Stimulated activated CD4-positive, alpha-beta T cell treated with anti-CD3 and anti-CD28 coated beads, Interleukin-12 subunit alpha, Interleukin-12 subunit beta, amount 100 ng/mL, for 24 hours (primary cell): ENCODE measurements at places on chromosomes 16 and 17.

GRCh38 chr17:1029922-1030644 is 33.2 kb downstream of the TIMM22 start:
- DNase-seq: no peak

DNA sequence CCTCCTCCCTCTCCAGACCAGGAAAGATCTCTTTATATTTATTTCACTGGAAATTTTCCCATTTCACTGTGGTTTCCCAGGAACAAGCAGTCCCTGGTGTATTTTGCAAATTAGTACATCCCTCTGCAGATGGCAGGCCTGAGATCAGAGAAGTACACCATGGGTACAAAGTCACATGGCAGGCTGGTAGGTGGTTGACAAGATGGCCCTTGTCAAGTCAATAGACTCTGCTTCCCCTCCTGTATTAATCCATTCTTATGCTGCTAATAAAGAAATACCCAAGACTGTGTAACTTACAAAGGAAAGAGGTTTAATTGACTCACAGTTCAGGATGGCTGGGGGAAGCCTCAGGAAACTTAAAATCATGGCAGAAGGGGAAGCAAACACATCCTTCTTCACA is 51.6 kb upstream of the KSR1 start:
- DNase-seq: no peak

- DNase-seq: no peak
These were observed 108.5 kb downstream of the COPRS start for GRCh38 chr17:31750578-31750977.

DNA sequence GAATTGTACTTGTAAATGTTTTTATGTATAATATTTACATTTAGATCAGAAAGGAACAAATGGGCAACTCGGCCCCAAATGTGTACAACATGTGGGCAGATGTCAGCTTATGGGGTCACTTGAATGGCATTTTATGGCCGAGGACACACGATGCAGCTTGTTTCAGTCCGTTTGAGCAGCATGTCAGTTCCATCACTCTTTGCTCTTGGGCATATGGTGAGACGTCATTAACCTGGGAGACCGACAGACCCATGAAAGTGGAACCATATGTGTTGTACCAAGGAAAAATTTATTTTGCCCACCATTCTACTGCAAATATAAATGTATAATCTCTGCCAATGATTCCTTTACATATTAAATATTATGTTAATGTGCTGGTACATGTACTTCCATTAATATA is 561.9 kb upstream of the SOX9 start:
- DNase-seq: no peak

- DNase-seq: no peak
These were observed 52.6 kb downstream of the USP22 start for GRCh38 chr17:20989991-20990855.

DNA sequence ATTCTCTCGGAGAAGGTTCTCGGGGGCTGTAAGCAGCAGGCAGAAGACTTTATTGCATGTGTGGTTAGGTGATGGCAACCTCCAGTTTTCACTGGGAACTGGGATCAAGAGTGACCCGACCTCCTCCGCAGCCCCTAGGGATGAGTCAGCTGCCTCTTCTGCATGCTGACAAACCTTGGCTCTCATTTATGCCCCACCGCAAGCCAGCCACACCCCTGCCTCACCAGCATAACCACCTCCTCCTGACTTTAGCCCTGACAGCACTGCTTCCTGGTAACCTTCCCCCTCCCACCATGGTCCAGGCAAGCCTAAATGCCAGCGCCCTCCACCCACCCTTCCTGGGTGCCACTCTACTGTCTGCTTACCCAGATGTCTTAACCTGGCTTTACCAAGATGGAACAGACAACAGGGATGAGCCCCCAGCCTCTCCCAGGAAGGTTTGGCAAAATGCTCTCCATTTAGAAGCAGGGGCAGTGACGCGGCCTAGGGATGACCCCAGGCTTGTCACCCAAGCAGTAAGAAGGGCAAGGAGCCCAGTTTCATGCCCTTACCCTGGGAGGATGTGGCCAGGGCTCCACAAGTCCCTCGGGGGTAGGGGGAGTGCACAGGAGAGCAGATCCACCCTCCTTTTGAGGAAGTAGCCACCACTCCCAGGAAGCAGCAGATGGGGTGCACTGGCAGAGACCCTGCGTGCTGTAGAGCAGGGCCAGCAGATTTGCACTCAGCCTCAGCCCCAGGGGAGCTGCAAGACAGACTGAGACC is 73.5 kb downstream of the GOSR1 start:
- DNase-seq: no peak

GRCh38 chr16:53081032-53081424 is 26.2 kb downstream of the CHD9 start:
- no peak for DNase-seq

DNA sequence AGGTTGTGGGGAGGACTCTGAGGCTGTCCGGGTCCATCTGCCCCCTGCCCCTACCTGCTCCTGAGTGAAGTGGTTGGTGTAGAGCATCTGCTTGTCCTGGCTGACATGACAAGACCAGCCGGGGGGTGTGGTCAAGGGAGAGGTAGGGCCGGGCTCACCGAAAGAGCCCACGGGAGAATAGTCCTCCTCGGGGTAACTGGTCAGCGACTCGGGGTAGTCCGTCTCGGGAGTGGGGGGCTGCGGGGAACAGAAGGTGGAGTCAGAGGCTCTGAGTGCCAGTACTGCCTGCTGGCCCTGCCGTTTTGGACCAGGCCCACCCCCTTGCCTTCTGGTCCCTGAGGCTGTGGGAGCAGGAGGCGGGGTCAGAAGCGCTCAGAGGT is 27.8 kb downstream of the ARHGAP27 start:
- DNase-seq: no peak

DNA sequence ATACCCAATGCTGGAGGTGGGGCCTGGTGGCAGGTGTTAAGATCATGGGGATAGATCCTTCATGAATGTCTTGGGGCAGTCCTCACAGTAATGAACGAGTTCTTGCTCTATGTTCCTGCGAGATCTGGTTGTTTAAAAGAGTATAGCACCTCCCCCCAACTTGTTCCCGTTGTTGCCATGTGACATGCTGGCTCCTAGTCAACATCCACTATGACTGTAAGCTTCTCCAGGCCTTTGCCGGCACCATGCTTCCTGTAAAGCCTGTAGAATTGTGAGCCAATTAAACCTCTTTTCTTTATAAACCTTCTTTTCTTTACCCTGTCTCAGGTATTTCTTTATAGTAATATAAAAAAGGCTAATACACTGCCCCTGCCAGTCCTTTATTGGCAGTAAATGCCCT is 33.3 kb downstream of the RANBP10 start:
- DNase-seq: no peak

GRCh38 chr17:16297367-16298139 is 55.7 kb downstream of the CENPV start:
- DNase-seq: no peak
